ENCODE measurements at places on chromosomes 3 and 15. TPM values are rescaled to one million over a fixed set of nuclear protein-coding genes. Genes with fewer than 3 reads are reported as not detected.

DNA sequence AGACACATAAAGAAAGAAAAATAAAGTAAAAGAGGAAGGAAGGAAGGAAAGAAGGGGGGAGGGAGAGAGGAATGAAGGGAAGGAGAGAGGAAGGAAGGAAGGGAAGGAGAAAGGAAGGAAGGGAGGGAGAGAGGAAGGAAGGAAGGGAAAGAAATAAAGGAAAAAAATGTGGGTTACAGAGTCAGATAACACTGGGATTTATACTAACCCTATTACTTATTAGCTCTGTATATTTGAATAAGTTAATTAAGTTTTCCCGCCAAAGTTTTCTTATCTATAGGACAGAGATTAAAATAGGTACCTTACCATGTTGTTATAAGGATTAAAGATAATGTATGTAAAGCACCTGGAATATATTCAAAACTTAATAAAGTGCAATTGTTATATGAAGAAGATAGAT, 439.3 kb upstream of the KCNMB2 start:
- peaks cover 17% of the 10 kb centered on the region for H3K36me3 ChIP-seq
- H3K4me1 ChIP-seq: peaks cover 9% of the 10 kb centered on the region
- H3K27ac ChIP-seq: no peak overlapping the region
- no peak overlapping the region for H3K4me3 ChIP-seq
- no peak for DNase-seq

CLDN16 gene
- not detected for total RNA-seq

GRCh38 chr3:190306026-190306425, 16.2 kb downstream of the CLDN1 start:
- no peak overlapping the region for H3K27ac ChIP-seq
- no peaks in the 10 kb centered on the region for H3K36me3 ChIP-seq
- H3K4me1 ChIP-seq: peaks cover 17% of the 10 kb centered on the region
- H3K4me3 ChIP-seq: no peak overlapping the region
- DNase-seq: no peak
- H3K27me3 ChIP-seq: no peaks in the 10 kb centered on the region

GRCh38 chr3:20417388-20418108, 231.5 kb upstream of the SGO1 start:
- no peak for DNase-seq
- H3K4me3 ChIP-seq: no peak overlapping the region
- H3K4me1 ChIP-seq: no peaks in the 10 kb centered on the region
- no peaks in the 10 kb centered on the region for H3K36me3 ChIP-seq

DNA sequence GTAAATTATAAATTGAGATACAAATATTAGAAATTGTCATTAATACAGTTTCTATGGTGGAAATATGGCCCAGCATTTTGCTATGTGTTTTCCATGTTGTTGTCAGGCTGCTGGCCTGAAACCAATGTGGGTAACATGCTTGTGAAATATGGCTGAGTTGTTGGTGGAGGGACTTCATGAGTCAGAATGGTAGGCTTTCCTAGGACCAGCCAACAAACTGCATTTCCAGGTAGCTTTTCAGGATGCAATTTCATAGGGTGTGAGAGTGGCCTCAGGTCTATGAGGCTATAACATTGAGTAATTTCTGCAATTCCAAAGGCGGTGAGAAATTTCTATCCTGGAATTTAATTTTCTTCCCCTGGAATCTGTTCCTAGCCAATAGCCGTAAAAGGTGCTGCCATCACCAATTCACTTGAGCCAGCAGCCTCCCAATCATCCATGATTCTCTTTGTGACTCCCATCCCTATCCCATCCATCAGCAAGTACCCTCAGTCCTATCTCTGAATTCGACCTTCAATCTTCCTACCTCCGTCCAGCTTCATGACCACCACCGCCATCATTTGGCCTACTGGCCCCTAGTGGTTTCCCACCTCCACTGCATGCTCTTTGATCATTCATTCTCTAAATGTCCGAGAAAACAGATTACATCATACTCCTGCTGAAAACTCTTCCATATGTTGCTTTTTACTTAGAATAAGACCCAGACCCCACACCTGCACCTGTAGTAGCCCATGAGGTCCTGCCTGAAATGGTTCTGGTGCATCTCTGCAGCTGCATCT, 276.6 kb upstream of the CFAP20DC start:
- H3K27me3 ChIP-seq: no peaks in the 10 kb centered on the region
- H3K36me3 ChIP-seq: no peaks in the 10 kb centered on the region
- no peak for DNase-seq
- H3K4me1 ChIP-seq: no peaks in the 10 kb centered on the region

- H3K36me3 ChIP-seq: no peaks in the 10 kb centered on the region
- no peaks in the 10 kb centered on the region for H3K27me3 ChIP-seq
- DNase-seq: no peak
- H3K27ac ChIP-seq: no peak overlapping the region
- no peaks in the 10 kb centered on the region for H3K4me1 ChIP-seq
Measured at GRCh38 chr15:88166082-88166993, 90.2 kb downstream of the NTRK3 start.

SLC12A1 gene
- not detected for total RNA-seq

- H3K36me3 ChIP-seq: peaks cover 22% of the 10 kb centered on the region
- peaks cover 55% of the 10 kb centered on the region for H3K4me1 ChIP-seq
- no peak overlapping the region for H3K27ac ChIP-seq
- H3K27me3 ChIP-seq: no peaks in the 10 kb centered on the region
- no peak for DNase-seq
Measured at GRCh38 chr15:67251318-67251717, 3.1 kb downstream of the AAGAB start.

SLC51B gene
- not detected for total RNA-seq

GRCh38 chr3:38059148-38059547, 20.1 kb downstream of the DLEC1 start:
- peaks cover 37% of the 10 kb centered on the region for H3K27me3 ChIP-seq
- H3K36me3 ChIP-seq: peaks cover 1% of the 10 kb centered on the region
- H3K27ac ChIP-seq: no peak overlapping the region

C2CD4B gene
- total RNA-seq: not detected

DNA sequence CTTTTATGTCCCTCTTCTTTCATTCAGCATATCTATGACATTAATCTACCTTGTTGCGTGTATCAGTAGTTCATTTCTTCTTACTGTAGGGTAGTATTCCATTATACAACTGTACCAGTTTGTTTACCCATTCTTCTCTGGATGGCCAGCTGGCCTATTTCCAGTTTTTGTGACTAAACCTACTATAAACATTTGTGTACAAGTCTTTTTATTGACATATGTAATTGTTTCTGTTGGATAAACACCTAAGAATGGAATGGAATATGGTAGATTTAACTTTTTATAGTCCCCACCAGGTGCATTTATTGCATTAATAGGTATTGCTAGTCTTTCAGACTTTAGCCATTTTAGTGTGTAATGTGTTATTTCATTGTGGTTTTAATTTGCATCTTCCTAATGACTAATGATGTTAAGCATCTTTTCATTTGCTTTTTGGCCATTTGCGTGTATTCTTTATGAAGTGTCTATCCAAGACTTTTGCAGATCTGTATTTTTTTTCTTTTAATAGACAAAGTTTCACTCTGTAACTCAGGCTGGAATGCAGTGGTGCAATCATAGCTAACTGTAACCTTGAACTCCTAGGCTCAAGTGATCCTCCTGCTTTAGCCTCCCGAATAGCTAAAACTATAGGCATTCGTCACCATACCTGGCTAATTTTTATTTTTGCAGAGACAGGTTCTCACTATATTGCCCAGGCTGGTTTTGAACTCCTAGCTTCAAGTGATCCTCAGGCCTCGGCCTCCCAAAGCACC, 41.9 kb upstream of the XRN1 start:
- H3K4me3 ChIP-seq: no peak overlapping the region
- no peaks in the 10 kb centered on the region for H3K27me3 ChIP-seq
- DNase-seq: no peak
- H3K36me3 ChIP-seq: peaks cover 49% of the 10 kb centered on the region

DNA sequence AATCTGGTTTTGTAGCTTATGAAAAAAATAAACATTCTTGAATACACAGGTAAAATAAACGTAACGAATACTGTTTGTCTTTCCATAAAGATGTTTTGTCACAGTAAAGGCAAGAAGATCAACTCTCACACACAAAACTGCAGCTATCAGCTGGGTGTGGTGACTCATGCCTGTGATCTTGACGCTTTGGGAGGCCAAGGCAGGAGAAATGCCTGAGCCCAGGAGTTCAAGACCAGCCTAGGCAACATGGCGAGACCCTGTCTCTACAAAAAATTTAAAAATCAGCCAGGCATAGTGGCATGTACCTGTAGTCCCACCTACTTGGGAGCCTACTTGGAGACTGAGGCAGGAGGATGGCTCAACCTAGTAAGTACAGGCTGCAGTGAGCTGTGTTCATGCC, 39.6 kb downstream of the CBLB start:
- no peak overlapping the region for H3K4me3 ChIP-seq
- no peaks in the 10 kb centered on the region for H3K27me3 ChIP-seq
- DNase-seq: no peak
- peaks cover 75% of the 10 kb centered on the region for H3K4me1 ChIP-seq
- H3K27ac ChIP-seq: peak overlapping the region; percentile 45

GRCh38 chr3:158761350-158761749, 29.1 kb upstream of the RARRES1 start:
- H3K4me3 ChIP-seq: no peak overlapping the region
- H3K27me3 ChIP-seq: no peaks in the 10 kb centered on the region
- no peak overlapping the region for H3K27ac ChIP-seq
- no peak for DNase-seq
- H3K4me1 ChIP-seq: no peaks in the 10 kb centered on the region

TRANK1 gene
- total RNA-seq: 2.1 TPM

GRCh38 chr15:92645051-92645631, 10.4 kb downstream of the FAM174B start:
- peaks cover 37% of the 10 kb centered on the region for H3K4me1 ChIP-seq
- DNase-seq: peak; percentile 70
- no peaks in the 10 kb centered on the region for H3K27me3 ChIP-seq
- H3K4me3 ChIP-seq: peak overlapping the region; percentile 55
- peak overlapping the region; percentile 85 for H3K27ac ChIP-seq

- peak; percentile 1 for DNase-seq
- no peaks in the 10 kb centered on the region for H3K36me3 ChIP-seq
Measured at GRCh38 chr3:114714237-114714636, 420.4 kb downstream of the TIGIT start.

SLC22A14 gene
- not detected for total RNA-seq

DNA sequence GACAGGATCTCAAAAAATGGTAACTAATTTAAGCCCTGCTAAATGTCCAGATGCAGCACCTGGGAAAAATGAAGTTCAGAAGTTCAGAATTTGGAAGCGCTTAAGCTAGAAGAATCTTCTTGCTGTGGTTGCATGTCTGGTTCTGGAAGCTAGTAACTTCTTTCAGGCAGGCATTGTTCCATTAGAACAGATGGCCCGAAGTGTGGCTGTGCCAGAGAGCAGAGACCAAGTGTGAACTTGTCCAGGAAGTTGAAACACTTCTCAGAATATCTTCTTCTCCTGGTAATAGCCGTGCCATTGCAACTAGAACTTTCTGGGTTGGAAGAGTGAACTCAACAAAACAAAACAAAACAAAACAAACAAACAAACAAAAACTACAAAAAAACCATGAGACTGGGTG, 80.0 kb downstream of the MITF start:
- peaks cover 2% of the 10 kb centered on the region for H3K27me3 ChIP-seq
- H3K4me1 ChIP-seq: peaks cover 52% of the 10 kb centered on the region
- H3K36me3 ChIP-seq: peaks cover 5% of the 10 kb centered on the region

- H3K4me3 ChIP-seq: peak overlapping the region; percentile 94
- H3K27me3 ChIP-seq: peaks cover 8% of the 10 kb centered on the region
Measured at GRCh38 chr3:49021213-49021812, 608 bp upstream of the NDUFAF3 start.

DNA sequence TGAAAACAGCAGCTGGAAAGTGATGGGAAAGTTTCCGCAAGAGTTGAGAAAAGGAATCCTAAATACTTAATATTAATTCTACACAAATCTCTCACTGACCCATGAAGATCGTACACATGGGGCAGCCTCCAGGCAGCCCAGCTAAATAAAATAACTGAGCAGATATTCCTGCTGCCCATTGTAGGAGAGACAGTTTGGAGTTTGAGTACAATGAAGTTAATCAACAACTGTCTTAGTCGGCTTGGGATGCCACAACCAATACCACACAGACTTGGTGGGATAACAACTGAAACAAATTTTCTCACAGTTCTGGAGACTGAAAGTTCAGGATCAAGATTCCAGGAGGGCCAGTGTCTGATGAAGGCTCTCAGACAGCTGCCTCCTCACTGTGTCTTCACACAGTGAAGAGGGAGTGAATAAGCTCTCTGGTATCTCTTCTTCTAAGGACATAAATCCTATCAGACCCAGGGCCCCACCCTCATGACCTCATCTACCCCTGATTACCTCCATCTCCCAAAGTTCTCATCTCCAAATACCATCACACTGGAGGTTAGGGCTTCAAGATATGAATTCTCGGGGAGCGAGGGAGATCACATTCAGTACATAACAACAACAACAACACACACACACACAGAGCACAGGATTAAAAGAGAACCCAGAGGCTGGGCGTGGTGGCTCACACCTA, 9.7 kb downstream of the TRPM7 start:
- peaks cover 2% of the 10 kb centered on the region for H3K27me3 ChIP-seq
- H3K27ac ChIP-seq: peak overlapping the region; percentile 87
- H3K36me3 ChIP-seq: peaks cover 4% of the 10 kb centered on the region
- DNase-seq: peak; percentile 41

DNA sequence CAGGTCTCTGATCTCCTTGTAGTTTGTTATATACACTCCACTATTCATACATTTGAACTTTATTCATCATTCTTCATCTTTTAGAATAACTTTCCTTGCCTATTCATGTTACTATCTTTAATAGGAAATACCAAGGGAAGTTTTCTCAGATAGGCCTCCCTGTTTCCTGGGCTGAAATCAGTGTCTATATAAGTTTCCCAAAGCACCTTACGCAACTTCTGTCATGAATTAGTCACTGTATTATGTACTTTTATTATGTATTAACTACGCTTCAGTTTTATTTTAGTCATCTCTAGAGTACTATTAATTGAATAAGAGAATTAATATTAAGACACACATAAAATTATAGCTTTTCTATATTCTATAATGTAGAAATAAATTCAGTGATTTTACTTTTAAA, 1481.5 kb downstream of the OTOL1 start:
- peaks cover 8% of the 10 kb centered on the region for H3K4me1 ChIP-seq
- no peak overlapping the region for H3K27ac ChIP-seq
- DNase-seq: no peak

GRCh38 chr3:31714495-31715280, 182.0 kb downstream of the STT3B start:
- no peak overlapping the region for H3K27ac ChIP-seq
- peaks cover 4% of the 10 kb centered on the region for H3K27me3 ChIP-seq
- no peak for DNase-seq
- H3K4me3 ChIP-seq: no peak overlapping the region

- no peak overlapping the region for H3K27ac ChIP-seq
- no peak overlapping the region for H3K4me3 ChIP-seq
- H3K4me1 ChIP-seq: no peaks in the 10 kb centered on the region
- no peak for DNase-seq
- H3K27me3 ChIP-seq: peaks cover 10% of the 10 kb centered on the region
Measured at GRCh38 chr15:87954793-87955192, 301.7 kb downstream of the NTRK3 start.

- H3K4me1 ChIP-seq: no peaks in the 10 kb centered on the region
- no peak for DNase-seq
- peaks cover 25% of the 10 kb centered on the region for H3K27me3 ChIP-seq
- no peak overlapping the region for H3K4me3 ChIP-seq
- peaks cover 9% of the 10 kb centered on the region for H3K36me3 ChIP-seq
Measured at GRCh38 chr15:31211353-31211752, 109.8 kb upstream of the TRPM1 start.

GRCh38 chr3:75737831-75738493, 47.4 kb downstream of the ZNF717 start:
- H3K36me3 ChIP-seq: peaks cover 90% of the 10 kb centered on the region
- H3K27me3 ChIP-seq: peaks cover 2% of the 10 kb centered on the region
- DNase-seq: no peak

HMG20A gene
- 29.6 TPM for total RNA-seq
